NCI-H524 treated with DMSO at 0.1 percent for 48 hours (cell line): ENCODE measurements at places on chromosomes 1 and 21.

DNA sequence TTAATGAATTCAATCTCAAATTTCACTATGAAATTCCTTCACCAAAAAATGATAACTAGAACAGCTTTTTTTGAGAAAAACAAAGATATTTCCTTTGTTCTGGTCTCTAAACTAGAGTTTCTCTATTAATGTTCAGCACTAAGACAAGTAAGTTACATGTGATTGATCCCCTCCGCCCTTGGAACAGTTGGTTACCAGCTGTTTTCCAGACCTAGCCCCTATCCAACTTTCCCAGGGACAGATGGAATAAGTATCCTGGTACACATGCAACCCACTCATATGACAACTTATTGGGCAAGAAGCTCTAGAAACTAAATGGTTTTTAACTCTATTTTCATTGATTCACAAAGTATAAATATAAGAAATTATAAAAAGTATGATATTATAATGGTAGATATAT, 140.4 kb downstream of the COP1 start:
- DNase-seq = no peak

DNA sequence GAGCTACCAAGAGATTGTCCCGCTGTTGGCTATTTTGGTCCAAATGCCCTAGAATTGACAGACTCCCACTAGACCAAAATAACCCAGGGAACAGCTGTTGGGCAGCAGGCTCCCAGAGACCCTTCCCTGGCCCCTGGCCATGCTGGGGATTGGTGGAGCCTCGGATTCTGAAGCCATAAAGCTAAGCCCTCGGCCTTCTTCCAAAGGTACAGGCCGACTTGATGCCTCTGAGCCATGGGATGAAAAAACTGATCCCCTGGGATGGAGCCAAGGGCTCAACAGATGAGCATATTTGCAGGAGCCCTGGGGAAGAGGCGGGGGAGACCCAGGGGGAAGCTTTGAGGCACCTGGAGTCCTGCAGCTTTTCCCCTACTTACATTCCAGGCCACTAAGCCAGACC, 1.0 kb upstream of the LRRC38 start:
- no peak for DNase-seq

GRCh38 chr1:7580923-7581753, 190.0 kb upstream of the VAMP3 start:
- DNase-seq = no peak

DNA sequence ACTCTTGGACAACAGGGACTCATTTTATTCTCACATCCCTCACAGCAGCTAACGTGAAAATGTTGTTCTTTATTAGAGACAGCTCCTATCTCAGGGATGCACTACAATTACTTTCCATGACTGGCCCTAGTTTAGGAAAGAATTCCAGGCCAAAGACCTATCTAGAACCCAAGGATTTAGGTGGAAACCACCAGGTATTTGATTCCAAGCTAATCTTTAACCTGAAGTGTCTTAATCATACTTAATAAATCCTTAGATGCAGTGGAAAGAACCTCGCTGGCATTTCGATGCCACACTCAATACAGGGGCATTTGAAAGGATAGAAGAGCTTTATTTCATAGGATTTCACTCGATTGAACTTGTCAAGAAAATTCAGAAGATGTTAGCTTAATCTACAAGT, 218.3 kb downstream of the KIF26B start:
- DNase-seq = no peak

DNA sequence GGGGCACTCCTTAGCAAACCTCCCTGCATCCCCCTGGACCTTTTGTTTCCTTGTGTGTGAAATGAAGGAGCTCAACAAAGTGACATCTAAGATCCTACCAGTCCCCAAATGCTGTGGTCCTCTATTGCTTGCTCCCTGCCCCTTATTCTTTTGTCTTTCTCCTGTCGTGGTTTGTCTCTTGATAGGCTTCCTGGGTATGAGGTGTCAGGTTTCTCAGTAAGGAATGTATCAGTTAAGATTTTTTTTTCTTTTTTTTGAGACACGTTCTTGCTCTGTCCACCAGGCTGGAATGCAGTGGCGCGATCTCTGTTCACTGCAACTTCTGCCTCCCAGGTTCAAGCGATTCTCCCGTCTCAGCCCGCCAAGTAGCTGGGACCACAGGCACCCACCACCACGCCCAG, 16.8 kb downstream of the CNIH3 start:
- DNase-seq = no peak

GRCh38 chr1:163131981-163132380, 62.8 kb downstream of the RGS4 start:
- no peak for DNase-seq

GRCh38 chr1:2644171-2644570, 11.4 kb upstream of the MMEL1 start:
- DNase-seq = no peak

- DNase-seq = peak; percentile 29
Measured at GRCh38 chr1:27577504-27578188, 26.3 kb downstream of the AHDC1 start.

- no peak for DNase-seq
Measured at GRCh38 chr1:234614081-234614489, 4.1 kb upstream of the IRF2BP2 start.

GRCh38 chr21:33729641-33730040, 87.3 kb downstream of the ITSN1 start:
- DNase-seq = no peak

DNA sequence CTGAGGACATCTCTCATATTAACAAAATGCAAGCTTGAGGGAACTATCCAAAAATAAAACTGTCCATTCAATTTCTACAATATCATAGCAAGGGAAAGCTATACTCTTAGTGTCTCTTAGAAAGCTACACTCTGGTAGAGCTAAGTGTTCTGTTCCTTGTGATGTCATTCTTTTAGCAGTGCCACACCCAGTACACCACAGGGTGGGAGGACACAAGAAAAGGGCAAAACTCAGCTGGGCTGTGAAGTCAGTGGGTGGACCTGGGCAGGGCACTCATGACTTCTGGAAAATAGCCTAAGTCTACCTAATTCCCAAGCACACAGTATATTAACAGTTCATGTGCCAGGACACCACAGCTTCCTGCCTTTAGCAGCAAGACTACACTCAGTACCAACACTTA, 42.2 kb upstream of the TNFSF4 start:
- no peak for DNase-seq

DNA sequence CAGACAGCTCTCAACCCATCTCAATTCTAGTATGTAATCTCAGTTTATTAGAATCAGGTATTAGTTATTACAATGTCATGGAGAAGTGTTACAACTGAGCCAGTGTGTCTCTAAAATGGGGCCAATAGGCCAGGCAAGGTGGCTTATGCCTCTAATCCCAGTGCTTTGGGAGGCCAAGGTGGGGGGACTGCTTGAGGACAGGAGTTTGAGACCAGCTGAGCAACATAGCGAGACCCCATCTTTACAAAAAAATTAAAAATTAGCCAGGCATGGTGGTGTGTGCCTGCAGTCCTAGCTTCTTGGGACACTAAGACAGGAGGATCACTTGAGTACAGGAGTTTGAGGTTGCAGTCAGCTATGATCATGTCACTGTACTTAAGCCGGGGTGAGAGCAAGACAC, 104.9 kb downstream of the BCAR3 start:
- no peak for DNase-seq

DNA sequence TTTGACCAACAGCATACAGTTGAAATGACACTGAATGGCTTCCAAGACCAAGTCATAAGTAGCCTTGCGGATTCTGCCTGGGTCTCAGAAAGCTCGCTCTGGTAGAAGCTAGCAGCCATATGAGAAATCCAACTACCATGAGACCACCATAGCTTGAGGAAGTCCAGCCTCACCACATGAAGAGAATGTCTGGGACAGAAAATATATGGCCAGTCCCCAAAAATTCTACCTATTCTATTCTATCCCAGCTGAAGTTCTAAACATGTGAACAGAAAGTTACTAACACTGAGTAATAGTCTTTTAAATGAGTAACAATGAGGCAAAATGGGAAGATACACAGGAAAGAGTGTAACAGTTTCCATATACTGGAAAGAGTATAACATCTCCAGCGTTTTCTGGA, 9.0 kb downstream of the FMO5 start:
- no peak for DNase-seq

DNA sequence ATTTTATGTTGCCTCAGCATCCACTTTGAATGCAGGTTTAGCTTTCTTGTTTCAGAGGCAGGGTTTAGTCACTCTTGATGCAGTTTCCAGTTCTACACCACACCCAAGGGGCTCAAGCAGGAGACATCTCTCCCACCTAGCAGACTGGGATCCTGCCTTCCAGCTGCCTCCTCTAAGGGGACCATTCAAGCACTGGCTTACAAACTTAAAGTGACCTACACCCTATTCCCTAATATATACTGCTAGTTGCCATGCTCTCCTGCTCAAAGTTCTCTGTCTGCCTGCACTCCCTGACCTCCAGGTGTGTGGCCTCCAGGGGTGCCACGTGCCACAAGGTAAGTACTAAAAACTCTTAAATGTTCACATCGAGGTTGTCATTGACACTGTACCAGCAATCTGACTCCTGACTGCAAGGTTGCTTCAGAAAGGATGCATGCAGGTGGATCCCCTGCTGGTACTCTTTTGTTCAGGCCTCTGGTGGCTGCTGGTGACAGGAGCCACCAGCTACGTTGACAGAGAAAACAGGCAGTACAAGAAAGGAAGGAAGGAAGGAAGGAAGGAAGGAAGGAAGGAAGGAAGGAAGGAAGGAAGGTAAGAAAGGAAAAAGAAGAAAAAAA, 185.9 kb downstream of the COQ8A start:
- no peak for DNase-seq

- no peak for DNase-seq
Measured at GRCh38 chr1:52996653-52997052, 65.4 kb upstream of the PODN start.

DNA sequence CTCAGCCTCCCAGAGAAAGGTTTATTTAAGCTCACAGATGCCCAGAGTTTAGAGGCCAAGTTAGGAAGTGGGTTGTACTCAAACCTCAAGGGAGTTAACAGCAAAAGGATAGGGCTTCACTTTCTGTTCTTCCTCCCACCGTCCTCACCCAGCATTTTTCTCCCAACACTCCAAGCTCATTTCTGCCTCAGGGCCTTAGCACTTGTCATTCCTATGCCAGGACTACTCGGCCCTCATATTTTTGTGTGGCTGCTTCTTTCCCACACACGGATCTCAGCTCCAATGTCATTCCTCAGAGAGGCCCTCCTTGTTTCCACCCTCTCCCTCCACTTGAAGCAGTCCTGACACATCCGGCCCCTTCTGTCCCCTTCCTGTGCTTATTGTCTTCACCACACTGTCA, 12.9 kb downstream of the FAM43B start:
- DNase-seq = no peak

DNA sequence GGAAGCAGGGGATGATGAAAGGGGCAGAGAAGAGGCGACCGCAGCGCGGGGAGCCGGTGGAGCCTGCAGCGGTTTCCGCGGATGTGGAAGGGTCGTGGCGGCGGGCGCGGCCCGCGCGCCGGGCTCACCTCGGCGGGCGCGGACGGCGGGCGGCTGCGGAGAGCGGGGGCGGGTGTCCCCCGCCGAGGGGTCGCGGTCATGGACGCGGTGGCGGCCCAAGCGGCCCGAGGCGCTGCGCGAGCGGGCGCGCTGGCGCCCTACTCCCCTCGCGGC, 572 bp downstream of the LPGAT1 start:
- no peak for DNase-seq

DNA sequence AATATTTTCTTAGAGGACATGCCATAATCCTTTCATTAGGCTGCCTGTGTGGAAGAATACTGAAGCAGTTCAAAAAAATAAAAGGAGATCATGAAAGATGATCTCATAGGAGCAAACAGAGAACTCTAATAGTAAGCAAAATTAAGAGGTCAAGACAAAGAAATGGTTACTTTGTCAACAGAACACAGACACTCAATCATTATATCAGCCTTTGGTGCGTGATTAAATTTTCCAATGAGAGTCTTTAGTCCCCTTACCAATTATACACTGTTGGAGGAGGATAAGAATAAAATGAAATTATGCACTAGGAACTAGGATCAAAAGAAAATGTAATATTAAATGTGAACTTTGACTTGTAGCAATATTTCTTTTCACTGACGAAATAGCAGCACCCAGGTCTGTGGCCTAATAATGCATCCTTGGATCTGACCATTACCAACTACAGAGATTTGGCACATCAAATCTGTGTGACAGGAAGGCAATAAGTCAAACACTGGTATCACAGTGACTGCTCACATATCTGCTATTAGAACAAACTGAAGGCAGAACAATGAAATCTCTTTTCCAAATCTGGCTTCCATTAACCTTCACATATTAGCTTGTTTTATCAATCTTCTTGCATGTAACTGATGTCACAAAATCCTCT, 1812.9 kb downstream of the PLA2G4A start:
- no peak for DNase-seq

- DNase-seq = no peak
Measured at GRCh38 chr1:17369466-17369865, 2.5 kb upstream of the PADI6 start.

GRCh38 chr1:211320980-211321379, 5.7 kb upstream of the TRAF5 start:
- no peak for DNase-seq

- DNase-seq = no peak
Measured at GRCh38 chr1:3468236-3469103, 14.0 kb downstream of the ARHGEF16 start.

DNA sequence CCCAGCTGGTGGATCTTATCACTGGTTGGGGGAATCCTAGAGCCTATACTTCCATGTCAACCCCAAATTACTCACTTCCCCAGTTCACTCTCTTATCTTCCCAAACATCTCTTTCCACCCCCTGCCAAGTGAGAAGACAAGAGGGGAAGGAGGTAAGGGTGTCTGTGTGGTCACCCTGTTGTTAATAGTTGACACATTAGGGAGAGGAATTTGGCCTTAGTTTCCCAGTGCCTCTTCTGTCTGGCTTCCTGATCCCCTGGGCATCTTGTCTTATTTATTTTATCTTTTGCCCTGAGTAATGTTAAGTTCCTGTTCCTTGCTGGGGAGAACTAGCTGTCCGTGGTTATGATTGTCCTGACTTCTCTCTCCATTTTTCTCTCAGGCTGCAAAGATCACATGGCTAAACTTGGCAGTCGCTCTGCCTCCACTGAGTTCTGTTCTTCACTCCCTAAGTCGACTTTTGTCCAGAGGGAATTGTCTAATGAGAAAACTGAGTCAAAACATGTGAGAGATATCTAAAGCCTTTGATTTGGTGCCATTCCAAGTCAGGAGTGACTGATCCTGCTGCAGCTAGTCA, 157.1 kb upstream of the SYT6 start:
- DNase-seq = no peak

GRCh38 chr1:116949213-116949985, 39.7 kb downstream of the PTGFRN start:
- DNase-seq = no peak

DNA sequence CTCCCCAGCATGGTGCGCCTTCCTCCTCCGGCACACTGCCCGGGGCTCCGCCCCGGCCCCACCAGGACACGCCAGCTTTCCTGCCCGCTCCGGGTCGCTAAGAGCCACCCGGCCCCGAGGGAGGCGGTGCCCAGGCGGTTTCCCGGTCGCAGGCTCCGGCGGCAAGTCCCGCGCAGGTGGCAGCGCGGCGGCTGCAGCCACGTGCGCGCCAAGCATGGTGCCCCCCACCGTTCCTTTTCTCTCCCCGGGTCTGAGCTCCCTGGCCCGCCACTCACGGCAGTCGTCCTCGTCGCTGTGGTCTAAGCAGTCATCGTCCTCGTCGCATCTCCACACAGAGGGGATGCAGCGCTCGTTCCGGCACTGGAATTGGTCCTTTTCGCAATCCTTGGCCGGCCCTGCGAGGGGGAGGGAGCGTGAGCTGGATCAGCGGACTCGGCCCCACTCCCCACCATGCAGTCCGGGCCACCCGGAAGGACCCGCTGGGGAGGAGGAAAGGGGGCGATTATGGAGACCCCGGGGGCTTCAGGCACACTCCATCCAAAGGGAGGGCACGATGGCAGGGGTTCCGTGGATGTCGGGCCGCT, 1.2 kb downstream of the LRP8 start:
- no peak for DNase-seq
